Activated CD4-positive, alpha-beta memory T cell treated with anti-CD3 and anti-CD28 coated beads, Interleukin-2, amount 10 ng/mL, durations not matched to agents 7 days and 5 days (primary cell): ENCODE measurements at places on chromosomes 3 and 15.

GRCh38 chr3:15743587-15744009, 54.2 kb downstream of the ANKRD28 start:
- no peak for DNase-seq

- no peak for DNase-seq
These were observed 16.3 kb downstream of the RGMA start for GRCh38 chr15:93072411-93073394.

- DNase-seq, result no peak
These were observed 28.9 kb downstream of the DENND4A start for GRCh38 chr15:65762914-65763787.

DNA sequence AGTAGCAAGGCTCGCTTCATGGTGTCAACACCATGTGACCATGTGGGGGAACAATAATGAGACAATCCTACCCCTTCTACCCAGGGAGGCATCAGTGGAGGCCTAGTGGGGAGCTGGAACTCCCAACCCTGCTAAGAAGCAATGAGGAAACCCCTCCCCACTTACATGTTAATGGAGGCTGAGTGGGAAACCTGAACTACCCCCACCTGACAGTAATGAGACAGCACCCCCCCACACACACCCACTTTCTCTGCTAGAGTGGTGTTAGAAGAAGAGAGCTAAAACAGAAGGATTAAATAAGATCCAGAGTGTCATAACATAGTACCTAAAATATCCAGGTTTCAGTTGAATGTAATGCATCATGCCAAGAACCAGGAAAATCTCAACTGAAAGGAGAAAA, 78.6 kb downstream of the NEO1 start:
- DNase-seq, result no peak

GRCh38 chr3:33937628-33938027, 139.2 kb downstream of the PDCD6IP start:
- DNase-seq, result no peak

- DNase-seq, result no peak
These were observed 42.2 kb downstream of the CD200 start for GRCh38 chr3:112375117-112375516.

DNA sequence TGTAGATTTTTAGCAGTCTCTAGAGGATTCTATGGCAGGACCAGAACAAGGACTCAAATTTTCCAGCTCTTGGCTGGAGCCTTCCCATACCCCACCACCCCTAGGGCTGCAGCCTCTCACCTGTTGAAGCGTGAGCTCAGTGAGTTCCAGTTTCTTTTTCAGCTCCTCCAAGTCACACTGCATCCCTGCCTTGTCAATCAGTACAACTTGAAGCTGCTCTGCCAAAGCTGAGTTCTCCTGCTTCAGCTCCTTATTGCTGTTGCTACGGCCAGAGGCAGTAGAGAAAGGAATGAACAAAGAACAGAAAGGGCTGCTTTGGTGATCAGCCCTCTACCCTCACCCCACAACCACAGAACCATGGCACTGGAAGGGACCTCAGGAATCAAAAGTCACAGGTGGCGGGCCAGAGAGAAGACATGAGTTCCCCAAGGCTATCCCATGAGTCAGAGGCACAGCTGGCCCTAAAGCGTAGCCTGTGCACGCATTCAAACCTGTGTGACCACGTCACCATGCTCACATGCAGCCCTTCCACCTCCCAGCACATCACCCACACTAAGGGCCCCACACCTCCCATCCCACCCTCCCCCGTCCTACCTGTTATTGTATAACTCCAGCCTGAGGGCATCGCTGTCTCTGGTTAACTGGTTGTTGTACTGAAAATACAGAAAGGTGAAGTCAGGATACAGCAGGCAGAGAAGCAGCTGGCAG, 83.3 kb upstream of the C2CD4B start:
- DNase-seq, result no peak

- DNase-seq, result no peak
These were observed 34.1 kb downstream of the ADAM10 start for GRCh38 chr15:58715266-58715917.

GRCh38 chr3:127707851-127708411, 35.2 kb downstream of the ABTB1 start:
- no peak for DNase-seq

DNA sequence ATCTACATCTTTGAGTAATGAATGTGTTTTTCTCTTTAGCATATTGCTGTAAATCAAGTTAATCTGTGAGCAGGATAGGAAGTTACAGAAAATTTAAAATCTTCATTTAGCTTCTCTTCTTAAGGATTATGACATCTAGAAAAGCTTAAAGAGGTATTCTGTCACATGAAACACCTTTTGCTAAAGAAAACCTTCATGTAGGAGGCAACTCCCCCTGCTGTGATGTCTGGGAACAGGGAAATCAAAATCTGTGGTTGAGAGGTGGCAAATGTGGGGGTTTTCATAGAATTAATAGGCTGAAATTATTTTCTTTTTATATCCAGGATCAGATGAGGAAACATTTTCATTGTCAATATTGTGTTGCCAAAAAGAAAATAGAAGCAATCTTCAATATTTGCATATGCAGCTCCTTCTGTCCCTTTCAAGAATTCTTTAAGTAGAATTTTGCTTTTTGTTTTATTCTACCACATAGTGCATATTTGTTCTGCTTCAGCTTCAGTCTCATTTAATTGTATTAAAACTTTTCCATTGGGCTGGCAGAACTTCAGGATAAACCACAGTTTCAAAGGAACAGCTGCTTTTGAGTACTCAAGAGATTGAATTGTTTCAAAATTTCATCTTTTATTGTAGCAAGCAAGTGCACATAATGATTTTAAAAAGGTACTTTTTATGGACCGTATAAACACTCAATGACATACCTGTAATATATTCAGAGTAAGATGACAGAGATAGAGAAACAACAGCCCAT, 128.4 kb downstream of the RAP2B start:
- DNase-seq, result no peak

DNA sequence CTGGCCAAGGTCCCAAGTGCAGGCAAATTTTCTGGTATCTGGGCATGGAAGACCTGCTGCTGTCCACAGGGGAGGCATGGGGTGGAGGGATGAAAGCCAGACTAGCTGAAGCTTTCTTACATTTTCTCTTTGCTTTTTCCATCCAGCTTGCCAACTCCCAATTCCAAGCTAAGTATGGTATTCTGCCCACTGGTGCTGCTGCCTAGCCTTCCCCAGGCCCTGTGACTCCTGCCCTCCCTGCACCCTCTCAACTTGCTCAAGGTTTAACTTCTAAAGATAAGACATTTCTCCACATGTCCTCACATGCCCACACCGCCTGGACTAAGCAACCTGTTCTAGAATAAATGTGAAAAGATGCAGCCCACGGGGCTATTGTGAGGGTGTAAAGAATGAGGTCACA, 59.5 kb upstream of the HACD2 start:
- DNase-seq, result no peak

DNA sequence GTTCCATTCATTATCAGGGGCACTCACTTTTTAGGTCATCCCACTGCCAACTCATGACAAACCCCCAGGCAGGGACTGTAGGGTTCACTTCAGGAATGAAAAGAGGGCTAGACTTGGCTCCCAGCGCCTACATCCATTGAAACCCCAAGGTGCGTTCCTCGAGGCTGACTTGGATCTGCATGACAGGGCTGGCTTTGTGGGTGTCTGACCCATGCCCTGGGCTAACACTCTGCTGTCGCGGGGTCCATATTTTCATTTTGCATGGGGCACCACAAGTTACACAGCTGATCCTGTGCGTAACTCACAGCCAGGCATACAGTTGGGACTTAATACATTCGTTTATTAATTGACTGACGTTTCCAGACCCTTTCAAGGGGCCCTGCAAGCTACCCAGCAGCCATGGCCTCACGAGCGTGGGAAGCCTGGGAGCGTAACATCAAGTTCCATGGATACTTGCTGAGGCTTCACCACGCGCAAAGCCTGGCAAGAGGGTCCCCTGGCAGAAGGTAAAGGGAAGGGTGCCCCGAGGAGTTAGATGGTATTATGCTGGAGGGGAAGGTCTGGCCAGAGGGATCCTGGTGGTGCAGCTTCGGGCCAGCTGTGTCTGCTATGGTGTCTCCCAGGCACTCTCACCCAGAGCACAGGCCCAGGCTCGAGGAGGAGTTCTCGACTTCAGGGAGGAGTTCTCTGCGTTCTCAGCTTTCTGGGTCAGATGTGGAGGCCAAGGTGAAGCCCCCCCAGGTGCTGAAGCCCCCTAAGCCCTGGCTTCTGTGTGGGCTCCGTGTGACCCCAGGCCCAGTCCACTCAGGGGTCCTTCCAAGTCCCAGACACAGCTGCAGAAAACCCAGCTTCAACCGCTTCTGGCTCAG, 85.4 kb downstream of the ADAMTS17 start:
- no peak for DNase-seq

DNA sequence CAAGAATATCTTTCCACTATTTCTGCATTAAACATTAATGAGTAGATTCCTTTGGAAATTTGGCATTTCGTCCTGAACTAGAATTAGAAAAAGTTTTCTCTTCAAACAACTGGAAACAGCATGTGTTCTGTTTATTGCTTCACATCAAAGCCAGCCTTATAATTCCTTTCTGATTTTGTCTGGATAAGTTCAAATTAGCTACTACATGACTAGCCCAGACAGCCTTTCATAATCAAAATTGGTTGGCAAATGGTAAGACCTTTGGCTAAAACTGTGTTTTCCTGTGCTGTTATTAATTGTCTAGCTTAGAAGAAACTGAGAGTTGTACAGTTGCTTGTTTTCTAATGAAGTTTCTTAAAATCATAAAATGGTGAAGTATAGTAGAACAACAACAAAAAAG, 52.7 kb upstream of the P3H2 start:
- DNase-seq, result no peak

DNA sequence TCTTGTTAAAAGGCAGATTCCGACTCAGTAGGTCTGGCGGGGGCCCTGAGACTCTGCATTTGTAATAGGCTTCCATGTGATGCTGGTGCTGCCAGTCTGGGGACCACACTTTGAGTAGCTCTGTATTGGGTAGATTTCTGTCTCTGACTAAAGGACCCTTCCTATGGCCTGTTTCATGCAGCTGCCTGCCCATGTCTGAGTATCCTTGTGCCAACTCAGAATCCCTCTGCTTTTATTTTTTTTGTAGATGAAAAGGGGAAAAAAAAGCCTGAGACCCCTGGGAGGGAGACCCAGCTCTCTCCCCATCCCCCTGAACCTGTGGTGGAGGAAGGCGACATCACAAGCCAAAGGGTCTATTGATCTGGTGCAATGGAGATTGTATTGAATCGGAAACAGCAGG, 81.9 kb downstream of the EBLN2 start:
- no peak for DNase-seq

DNA sequence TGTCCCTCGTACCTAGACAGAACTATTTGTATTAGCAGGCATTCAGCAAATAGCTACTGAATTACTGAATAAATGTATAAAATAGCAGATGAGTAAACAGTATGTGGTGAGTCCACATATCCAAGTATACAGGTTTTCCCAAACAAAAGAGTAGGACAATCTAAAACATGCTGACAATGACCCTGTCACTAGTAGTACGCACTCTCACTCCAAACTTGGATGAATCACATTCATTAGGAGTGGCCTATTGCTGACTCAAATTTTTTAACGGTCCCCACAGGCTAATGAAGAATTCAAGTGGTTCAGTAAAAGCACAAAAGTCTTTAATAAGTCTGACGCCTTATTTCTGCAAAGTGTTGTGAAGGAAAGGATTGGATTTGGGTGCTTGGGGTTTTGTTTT, 449.3 kb upstream of the THBS1 start:
- no peak for DNase-seq
